ENCODE measurements at places on chromosomes 2 and 18.

DNA sequence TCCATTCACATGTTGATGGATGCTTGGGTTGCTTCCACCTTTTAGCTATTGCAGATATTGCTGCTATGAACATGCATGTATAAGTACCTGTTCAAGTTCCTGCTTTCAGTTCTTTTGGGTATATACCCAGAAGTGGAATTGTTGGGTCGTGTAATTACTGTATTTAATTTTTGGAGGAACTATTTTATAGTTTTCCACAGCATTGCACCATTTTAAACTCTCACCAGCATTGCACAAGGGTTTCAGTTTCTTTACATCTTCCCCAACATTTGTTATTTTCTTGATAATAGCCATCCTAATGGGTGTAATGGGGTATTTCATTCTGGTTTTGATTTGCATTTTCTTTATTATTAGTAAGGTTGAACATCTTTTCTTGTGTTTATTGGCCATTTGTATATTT lies 16.0 kb downstream of the ACTR3 start:
- no peak overlapping the region for H3K4me3 ChIP-seq
- no peaks in the 10 kb centered on the region for H3K36me3 ChIP-seq
- peaks cover 50% of the 10 kb centered on the region for H3K4me1 ChIP-seq
- H3K27me3 ChIP-seq = no peaks in the 10 kb centered on the region
- H3K27ac ChIP-seq = no peak overlapping the region
- no peak for DNase-seq

- no peaks in the 10 kb centered on the region for H3K27me3 ChIP-seq
- no peak overlapping the region for H3K4me3 ChIP-seq
- peaks cover 18% of the 10 kb centered on the region for H3K4me1 ChIP-seq
- DNase-seq = no peak
These were observed 929 bp upstream of the CREG2 start for GRCh38 chr2:101388232-101388631.

DNA sequence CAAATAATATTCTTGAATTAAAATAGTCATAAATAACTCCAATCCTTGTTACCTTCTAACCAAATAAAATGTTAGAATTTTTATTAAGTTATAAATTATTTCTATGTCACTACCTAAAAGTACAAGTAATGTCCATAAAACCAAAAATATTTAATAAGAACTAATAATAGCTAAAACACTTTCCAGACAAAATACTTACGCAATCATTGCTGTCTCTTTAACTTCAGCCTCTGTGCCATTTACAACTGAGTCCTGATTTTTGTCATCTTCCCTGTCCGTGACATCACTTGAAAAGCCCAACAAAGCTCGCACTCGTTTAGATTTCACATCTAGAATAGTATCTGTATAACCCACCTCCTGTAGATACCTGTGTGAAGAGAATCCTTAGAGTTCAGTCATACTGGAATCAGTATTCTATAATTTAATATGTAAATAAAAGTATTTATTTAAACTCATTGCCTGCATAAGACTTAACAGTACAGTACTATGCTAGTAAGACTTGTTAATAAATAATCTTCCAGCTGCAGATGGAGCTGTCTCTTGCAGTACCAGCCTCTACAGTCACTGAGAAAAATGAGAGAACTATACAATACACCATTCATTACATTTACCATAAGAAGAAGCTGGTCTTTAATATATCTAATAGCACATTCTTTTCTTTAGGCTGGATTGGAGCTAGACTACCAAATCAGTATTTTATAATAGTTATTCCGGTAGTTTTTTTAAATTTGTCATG lies 63.8 kb downstream of the STRN start:
- H3K4me1 ChIP-seq = no peaks in the 10 kb centered on the region
- peaks cover 2% of the 10 kb centered on the region for H3K36me3 ChIP-seq
- H3K27me3 ChIP-seq = no peaks in the 10 kb centered on the region
- no peak for DNase-seq

DNA sequence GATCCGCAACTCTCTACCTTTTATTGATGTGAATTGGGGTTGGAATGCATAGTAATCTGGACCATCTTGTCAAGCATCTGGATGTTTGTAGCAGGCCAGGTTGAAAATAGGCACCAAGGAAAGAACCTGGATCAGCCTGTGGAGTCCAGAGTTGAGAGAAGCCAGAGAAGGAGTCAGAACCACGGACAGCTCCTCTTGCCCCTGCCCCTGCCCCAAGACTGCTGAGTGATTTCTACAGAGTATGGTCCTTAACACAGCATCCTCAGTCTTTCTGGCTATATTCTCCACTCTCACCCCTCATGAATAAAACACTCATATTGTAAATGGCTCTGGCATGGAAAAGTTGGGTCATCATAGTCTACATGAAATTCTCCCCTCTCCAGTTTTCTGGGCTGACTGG lies 154.6 kb downstream of the LOXHD1 start:
- DNase-seq = no peak
- no peaks in the 10 kb centered on the region for H3K4me1 ChIP-seq
- no peaks in the 10 kb centered on the region for H3K36me3 ChIP-seq
- no peak overlapping the region for H3K27ac ChIP-seq
- no peak overlapping the region for H3K4me3 ChIP-seq

DNA sequence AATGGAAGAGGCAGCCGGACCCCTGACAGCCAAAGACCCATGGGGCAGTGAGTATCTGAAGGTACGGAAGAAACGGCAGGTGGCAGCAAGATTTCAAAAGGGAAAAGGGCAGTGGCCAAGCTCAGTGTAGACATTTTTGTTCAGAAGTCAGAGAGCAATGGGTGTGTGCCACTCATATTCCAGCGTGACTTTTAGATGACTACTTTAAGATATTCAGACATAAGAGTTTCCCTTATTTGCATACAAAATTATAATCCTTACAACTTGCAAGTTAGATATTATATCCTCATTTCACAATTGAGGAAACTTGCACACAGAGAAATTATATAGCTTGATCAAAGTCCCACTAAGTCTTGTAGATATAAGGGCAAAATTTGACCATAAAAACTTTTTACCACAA lies 60.7 kb upstream of the CYTIP start:
- H3K27me3 ChIP-seq = no peaks in the 10 kb centered on the region
- no peaks in the 10 kb centered on the region for H3K36me3 ChIP-seq
- H3K27ac ChIP-seq = no peak overlapping the region
- H3K4me1 ChIP-seq = no peaks in the 10 kb centered on the region
- DNase-seq = no peak

DNA sequence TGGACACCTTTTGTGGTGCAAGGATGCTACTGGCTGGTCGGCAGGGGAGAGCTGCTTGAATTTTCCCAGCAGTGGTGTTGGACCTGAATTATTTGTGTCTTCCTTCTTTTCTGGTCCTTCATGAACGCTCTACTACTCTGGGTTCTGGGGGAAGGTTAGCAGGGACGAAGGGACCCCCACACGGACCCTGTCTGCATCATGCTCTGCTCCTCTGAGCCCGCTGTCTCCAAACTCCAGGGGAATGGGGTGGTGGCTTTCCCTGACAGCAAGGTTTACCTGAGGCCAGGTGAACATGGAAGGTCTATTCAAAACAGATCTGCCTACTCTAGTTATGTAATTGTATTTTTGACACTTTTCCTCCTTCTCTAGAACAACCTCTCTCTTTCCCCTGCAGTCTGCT lies 168.5 kb upstream of the PXDN start:
- no peaks in the 10 kb centered on the region for H3K27me3 ChIP-seq
- no peak overlapping the region for H3K4me3 ChIP-seq
- DNase-seq = no peak
- H3K4me1 ChIP-seq = no peaks in the 10 kb centered on the region

DNA sequence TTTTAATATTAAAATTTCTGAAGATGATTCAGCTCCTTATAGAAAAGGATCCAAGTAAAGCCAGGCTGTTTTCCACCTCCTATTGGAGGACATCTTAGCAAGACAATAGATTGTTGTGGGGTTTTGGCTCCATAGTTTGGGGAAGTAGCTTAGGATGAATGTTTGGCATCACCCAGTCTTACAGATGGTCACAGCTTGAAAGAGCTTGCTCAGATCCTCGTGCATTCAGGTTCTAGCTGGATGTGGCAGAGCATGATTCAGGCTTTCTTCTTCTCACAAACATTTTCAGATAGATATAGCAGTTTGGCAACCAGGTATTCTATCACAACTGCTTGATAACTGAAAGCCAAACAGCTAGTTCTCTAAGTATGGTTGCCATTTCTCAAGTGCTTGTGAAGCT lies 23.6 kb upstream of the PDCL3 start:
- no peaks in the 10 kb centered on the region for H3K36me3 ChIP-seq
- no peak overlapping the region for H3K27ac ChIP-seq
- no peak overlapping the region for H3K4me3 ChIP-seq
- DNase-seq = no peak
- H3K4me1 ChIP-seq = no peaks in the 10 kb centered on the region

DNA sequence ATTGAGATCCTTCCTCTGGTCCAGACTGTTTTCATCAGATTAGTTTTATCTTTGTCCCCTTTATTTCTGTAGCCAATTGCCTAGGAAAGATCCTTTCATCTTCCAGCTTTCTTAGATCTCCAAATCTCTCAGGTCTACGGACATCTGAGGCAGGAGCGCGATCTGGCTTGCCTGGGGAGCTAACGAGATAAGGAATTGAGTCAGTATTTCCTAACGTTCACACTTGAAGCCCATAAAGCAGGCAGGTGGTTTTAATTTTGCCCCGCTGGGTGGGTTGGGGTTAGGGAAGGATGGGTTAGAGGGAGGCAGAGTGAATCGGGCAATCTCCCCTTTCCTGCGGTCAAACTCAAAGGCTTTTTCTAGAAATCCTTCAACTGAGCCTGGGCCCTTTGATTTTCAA lies 727 bp upstream of the TTLL4 start:
- DNase-seq = no peak
- no peak overlapping the region for H3K27ac ChIP-seq
- no peak overlapping the region for H3K4me3 ChIP-seq
- H3K4me1 ChIP-seq = peaks cover 20% of the 10 kb centered on the region
- H3K27me3 ChIP-seq = no peaks in the 10 kb centered on the region

- H3K4me3 ChIP-seq = no peak overlapping the region
- H3K36me3 ChIP-seq = no peaks in the 10 kb centered on the region
- H3K27ac ChIP-seq = no peak overlapping the region
These were observed 100.4 kb downstream of the AFF3 start for GRCh38 chr2:100041946-100042345.

GRCh38 chr2:86416146-86416545 lies 25.0 kb upstream of the KDM3A start:
- peaks cover 12% of the 10 kb centered on the region for H3K4me1 ChIP-seq
- no peak overlapping the region for H3K4me3 ChIP-seq

DNA sequence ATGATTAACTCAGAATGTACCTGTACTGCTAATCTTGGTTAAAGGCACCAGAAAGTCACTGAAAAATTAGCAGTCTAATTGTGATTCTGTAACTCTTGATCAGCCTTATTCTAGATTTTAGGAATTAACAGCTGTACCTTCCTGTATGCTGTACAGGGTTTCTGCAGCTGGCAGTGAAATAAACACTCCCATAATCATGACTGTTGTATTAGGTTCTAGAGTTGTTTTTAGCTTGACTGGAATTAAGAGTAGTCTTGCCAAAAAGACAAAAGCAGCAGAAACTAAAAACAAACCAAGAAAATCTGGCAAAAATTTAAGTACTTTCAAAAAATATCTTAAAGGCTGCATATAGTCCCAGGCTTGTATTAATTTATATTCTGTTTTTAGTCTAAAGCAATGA lies 103.5 kb downstream of the SOS1 start:
- no peaks in the 10 kb centered on the region for H3K27me3 ChIP-seq
- H3K36me3 ChIP-seq = peaks cover 19% of the 10 kb centered on the region
- peaks cover 40% of the 10 kb centered on the region for H3K4me1 ChIP-seq
- H3K4me3 ChIP-seq = no peak overlapping the region

DNA sequence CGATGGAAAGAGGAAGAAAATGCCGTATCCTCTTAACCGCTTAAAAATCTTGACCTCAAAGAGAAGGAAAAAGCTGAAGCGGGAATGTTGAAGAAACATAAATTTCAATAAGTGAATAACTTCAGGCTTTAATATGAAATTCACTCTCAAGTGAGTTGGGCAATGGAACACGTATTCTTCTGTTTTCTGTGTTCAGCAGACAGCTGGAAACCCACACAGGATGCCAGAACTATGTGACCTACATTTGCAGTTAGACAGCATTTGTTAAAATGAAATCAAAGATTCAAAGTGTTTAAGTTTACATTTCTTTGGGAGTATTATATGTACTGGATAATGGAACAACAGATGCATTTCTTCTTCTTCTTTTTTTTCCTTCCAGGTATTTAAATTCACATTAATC lies 80.5 kb upstream of the SPATS2L start:
- no peaks in the 10 kb centered on the region for H3K27me3 ChIP-seq
- H3K36me3 ChIP-seq = no peaks in the 10 kb centered on the region
- DNase-seq = no peak
- H3K27ac ChIP-seq = peak overlapping the region; percentile 42
- peaks cover 14% of the 10 kb centered on the region for H3K4me1 ChIP-seq

- H3K27ac ChIP-seq = no peak overlapping the region
- no peak for DNase-seq
- peaks cover 17% of the 10 kb centered on the region for H3K4me1 ChIP-seq
- no peaks in the 10 kb centered on the region for H3K36me3 ChIP-seq
- peak overlapping the region; percentile 68 for H3K4me3 ChIP-seq
These were observed 481 bp downstream of the TMEM177 start for GRCh38 chr2:119679526-119679837.

DNA sequence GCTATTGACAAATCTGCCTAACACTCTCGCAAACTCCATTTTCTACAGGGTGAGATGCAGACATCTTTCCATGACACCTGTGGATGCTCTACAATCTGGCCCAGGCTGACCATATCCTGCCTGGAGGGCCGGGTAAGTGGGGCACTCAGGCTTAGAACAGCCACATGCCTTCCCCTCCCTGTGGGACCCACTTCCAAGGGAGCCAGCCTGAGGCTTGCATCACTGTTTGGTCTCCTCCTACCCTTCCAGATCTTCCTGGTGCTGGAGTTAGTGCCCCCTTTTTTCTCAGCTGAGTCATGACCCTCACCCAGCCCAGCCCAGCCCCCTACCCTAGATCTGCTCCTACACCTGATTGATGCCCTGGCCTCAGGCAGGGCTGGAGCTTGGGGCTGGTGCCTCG lies 150.2 kb upstream of the MSH6 start:
- DNase-seq = no peak
- H3K4me1 ChIP-seq = no peaks in the 10 kb centered on the region
- H3K27me3 ChIP-seq = no peaks in the 10 kb centered on the region
- H3K27ac ChIP-seq = no peak overlapping the region
- H3K4me3 ChIP-seq = no peak overlapping the region

- H3K27me3 ChIP-seq = no peaks in the 10 kb centered on the region
- no peak overlapping the region for H3K4me3 ChIP-seq
- H3K27ac ChIP-seq = no peak overlapping the region
- no peaks in the 10 kb centered on the region for H3K36me3 ChIP-seq
- H3K4me1 ChIP-seq = no peaks in the 10 kb centered on the region
These were observed 17.0 kb downstream of the MBOAT2 start for GRCh38 chr2:8986327-8986976.

GRCh38 chr2:175854129-175854528 lies 147.9 kb downstream of the LNPK start:
- no peak overlapping the region for H3K27ac ChIP-seq
- H3K4me3 ChIP-seq = no peak overlapping the region
- DNase-seq = no peak
- no peaks in the 10 kb centered on the region for H3K4me1 ChIP-seq
- H3K36me3 ChIP-seq = no peaks in the 10 kb centered on the region

GRCh38 chr18:75433098-75433497 lies 5.6 kb upstream of the SMIM21 start:
- no peak overlapping the region for H3K27ac ChIP-seq
- no peak overlapping the region for H3K4me3 ChIP-seq
- no peak for DNase-seq
- no peaks in the 10 kb centered on the region for H3K36me3 ChIP-seq
- H3K4me1 ChIP-seq = no peaks in the 10 kb centered on the region
